ENCODE measurements at places on chromosomes 12 and 14.
A peak's percentile ranks its signal among the peaks of the same experiment; 100 is the strongest.

GRCh38 chr14:98773814-98774213 lies 498.2 kb downstream of the BCL11B start:
- no peak overlapping the region for H3K4me3 ChIP-seq
- H3K36me3 ChIP-seq: no peaks in the 10 kb centered on the region
- H3K27me3 ChIP-seq: no peaks in the 10 kb centered on the region

DNA sequence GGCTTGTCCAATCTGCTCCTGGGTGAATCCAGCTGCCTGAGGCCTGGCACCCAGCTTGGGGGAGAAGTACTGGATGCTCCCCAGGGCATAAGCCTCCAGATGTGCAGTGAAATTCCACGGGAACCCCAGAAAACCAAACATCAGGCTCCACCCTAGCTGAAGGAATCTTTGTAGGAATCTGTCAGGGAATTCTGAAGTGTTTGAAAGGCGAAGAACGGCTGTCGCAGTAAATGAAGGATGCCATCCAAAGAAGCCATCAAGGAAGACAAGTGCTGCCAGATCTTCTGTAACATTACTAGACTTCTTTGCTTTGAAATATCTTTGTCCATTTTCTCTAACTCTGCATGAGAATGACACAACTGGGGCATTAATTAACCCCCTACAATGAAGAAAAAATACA lies 219.4 kb downstream of the FOXN3 start:
- H3K27me3 ChIP-seq: no peaks in the 10 kb centered on the region
- H3K4me1 ChIP-seq: no peaks in the 10 kb centered on the region
- DNase-seq: no peak
- H3K4me3 ChIP-seq: no peak overlapping the region
- H3K36me3 ChIP-seq: no peaks in the 10 kb centered on the region

GRCh38 chr12:7093892-7094291 lies 1.6 kb upstream of the C1R start:
- H3K4me3 ChIP-seq: no peak overlapping the region
- H3K27ac ChIP-seq: no peak overlapping the region
- no peaks in the 10 kb centered on the region for H3K4me1 ChIP-seq
- no peaks in the 10 kb centered on the region for H3K36me3 ChIP-seq
- H3K27me3 ChIP-seq: no peaks in the 10 kb centered on the region

DNA sequence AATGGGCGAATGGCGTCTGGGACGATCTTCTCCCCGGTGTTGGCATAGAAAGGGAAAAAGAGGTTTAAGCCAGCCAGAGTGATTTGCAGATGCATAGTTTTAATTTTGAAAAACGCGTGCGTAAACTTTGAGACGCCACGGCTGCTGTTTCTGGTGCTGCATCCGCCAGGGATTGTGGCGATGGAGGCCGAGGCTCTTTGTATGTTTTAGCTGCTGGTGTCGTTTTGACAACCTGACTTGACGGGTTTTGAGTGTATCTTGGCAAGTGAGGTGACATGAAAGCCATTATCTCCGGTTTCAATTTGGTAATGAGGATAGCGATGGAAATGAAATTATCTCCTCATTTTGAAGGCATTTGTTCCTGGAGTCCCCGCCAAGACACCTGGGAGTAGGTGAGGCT lies 1.6 kb downstream of the PTGDR start:
- no peaks in the 10 kb centered on the region for H3K36me3 ChIP-seq
- DNase-seq: peak; percentile 38

- H3K27me3 ChIP-seq: no peaks in the 10 kb centered on the region
- no peak for DNase-seq
- H3K36me3 ChIP-seq: no peaks in the 10 kb centered on the region
- H3K4me3 ChIP-seq: no peak overlapping the region
- no peak overlapping the region for H3K27ac ChIP-seq
Measured at GRCh38 chr12:47189728-47190127, 110.0 kb upstream of the AMIGO2 start.

GRCh38 chr12:115135800-115136211 lies 451.8 kb upstream of the TBX3 start:
- no peaks in the 10 kb centered on the region for H3K27me3 ChIP-seq
- peak; percentile 38 for DNase-seq
- no peak overlapping the region for H3K27ac ChIP-seq
- no peak overlapping the region for H3K4me3 ChIP-seq
- no peaks in the 10 kb centered on the region for H3K4me1 ChIP-seq
- no peaks in the 10 kb centered on the region for H3K36me3 ChIP-seq

GRCh38 chr12:68080577-68080976 lies 79.0 kb downstream of the IFNG start:
- no peak overlapping the region for H3K27ac ChIP-seq
- H3K36me3 ChIP-seq: no peaks in the 10 kb centered on the region
- no peaks in the 10 kb centered on the region for H3K4me1 ChIP-seq
- no peak overlapping the region for H3K4me3 ChIP-seq
- DNase-seq: no peak

DNA sequence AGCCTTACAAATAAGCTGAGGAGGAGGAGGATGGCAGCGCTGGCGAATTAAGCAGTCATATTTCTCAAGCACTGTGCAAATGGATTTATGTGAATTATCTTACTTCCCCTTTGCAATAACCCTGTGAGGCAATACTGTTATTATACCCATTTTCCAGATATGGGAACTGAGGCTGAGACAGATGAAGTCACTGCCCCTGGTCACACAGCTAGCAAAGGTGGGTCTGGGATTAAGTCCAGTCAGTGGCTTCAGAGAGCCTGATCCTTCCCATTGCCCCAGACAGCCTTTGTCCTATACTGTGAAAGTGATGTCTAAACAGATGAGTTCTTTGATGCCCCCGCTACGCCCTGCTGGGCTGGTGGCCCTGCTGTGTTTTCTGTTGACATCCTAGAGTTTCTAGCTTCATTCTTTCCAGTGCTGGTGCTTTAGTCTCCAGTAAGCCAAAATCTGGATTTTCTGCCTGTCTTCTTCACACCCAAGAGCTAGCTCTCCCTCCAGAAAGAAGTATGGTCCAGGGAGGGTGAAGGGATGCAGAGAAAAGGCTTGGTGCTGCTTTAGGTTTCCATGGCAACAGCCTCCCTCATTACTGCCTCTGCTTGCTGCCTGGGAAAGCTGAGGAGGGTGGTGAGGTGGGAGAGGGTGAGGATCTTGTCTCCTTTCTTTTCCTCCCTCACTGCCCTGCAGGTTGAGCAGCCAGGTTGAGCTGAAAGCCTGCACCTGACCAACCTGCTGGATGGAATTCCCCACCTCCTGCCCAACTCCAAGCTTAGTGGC lies 30.7 kb downstream of the TMEM63C start:
- no peak overlapping the region for H3K27ac ChIP-seq
- no peaks in the 10 kb centered on the region for H3K36me3 ChIP-seq
- H3K4me1 ChIP-seq: no peaks in the 10 kb centered on the region
- H3K4me3 ChIP-seq: no peak overlapping the region
- no peaks in the 10 kb centered on the region for H3K27me3 ChIP-seq
